ENCODE measurements at places on chromosomes 13 and 19.

- no peak for DNase-seq
Measured at GRCh38 chr19:38722947-38723605, 21.2 kb downstream of the CAPN12 start.

DNA sequence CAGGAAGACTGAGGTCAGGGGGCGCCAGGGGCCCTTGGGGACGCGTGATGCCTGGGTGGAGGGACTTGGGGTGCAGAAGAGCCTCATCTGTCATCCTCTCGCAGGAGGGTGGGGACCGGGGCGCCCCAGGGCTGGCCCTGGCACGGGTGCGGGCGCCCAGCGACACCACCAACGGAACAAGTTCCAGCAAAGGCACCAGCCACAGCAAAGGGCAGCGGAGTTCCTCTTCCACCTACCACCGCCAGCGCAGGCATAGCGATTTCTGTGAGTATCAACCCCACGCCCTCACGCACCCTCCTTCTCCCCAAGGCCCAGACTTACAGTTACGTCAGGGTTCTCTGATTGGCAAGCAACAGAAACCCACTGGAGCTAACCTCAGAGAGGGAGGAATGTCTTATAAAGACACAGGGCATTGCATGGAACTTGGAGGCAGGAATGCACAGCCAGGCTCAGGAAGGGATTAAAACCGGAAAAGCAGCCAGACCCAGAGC lies 29.4 kb downstream of the MARK4 start:
- DNase-seq: no peak

DNA sequence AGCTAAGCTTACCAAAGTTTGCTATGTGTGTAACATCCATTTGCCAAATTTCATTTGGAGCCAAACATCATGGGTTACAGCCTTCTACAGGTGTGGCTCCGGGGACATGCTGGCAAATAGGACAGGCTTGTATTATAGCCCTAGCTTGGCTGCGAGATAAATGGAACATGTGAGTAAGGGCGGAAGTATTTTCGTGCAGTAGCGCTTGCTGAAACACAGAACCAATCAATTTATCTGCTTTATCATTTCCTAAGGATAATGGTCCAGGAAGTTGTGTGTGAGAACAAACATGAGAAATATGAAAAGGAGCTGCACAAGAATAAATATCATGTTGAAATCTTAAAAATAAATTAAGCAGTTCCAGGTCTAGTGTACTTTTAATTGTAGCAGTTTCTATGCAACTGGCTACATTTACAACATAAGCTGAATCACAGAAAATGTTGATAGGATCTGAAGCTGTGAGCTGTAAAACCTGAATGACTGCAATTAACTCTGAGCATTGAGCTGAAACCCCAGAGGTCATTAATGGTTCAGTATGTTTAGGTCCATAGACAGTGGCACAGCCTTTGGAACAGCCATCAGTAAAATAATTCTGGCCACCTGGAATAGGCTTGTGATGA lies 22.2 kb upstream of the ZNF100 start:
- no peak for DNase-seq

DNA sequence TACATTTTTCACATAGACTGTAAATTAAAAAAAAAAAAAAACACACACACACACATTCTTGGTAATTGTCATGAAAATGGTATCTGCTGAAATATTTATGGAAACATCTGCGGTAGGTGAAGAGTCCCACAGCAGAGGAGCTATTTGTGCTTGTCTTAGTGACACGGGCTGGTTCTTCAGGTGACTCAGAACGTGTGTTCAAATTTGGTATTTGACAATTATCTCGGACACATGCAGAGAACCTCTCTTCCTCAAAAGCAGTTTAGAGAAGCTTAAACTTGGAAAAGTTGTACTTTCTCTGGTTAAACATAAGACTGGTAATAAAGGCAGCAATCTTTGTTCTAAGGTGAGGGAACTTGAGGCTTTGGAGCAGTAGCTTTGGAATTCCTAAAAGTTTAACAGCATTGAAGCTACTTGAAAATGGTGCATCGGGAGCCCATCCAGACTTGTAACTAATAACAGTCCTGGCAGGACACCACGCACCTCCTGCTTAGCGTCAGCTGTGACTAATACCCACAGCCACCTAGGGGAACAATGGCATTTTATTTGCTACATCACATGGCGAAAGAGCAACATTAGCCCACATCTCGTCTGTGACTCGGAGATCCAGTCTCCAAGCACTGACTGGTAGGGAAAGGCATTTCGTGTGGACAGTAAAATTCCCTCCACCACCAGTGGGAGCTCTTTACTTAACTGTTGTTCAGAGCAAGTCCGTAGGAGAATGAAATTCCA lies 1505.1 kb upstream of the SLC10A2 start:
- DNase-seq: no peak

DNA sequence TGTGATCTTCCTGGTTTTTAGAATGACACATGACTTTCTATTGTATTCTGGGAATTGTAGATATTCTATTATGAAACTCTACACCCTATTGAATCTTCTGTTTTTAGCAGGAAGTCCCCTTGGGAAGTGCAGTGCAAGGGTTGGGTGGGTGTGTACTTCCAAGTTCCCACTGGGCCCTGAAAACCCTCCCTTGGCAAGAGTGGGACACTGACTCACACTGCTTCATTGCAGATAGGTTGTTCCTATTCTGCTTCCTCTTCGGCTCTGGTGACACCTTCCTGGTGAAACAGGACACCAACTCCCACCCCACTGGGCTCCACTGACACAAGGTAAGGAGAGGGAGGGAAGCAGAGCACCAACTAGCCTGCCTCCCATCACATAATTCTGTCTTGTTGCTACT lies 121.8 kb downstream of the KCTD12 start:
- DNase-seq: no peak

GRCh38 chr13:99548448-99548847 lies 47.2 kb downstream of the TM9SF2 start:
- DNase-seq: no peak

- no peak for DNase-seq
Measured at GRCh38 chr19:23437901-23438300, 42.6 kb upstream of the ZNF91 start.

GRCh38 chr19:50778906-50779430 lies 8.7 kb downstream of the GPR32 start:
- DNase-seq: no peak

GRCh38 chr13:26377038-26377437 lies 123.1 kb downstream of the CDK8 start:
- no peak for DNase-seq

DNA sequence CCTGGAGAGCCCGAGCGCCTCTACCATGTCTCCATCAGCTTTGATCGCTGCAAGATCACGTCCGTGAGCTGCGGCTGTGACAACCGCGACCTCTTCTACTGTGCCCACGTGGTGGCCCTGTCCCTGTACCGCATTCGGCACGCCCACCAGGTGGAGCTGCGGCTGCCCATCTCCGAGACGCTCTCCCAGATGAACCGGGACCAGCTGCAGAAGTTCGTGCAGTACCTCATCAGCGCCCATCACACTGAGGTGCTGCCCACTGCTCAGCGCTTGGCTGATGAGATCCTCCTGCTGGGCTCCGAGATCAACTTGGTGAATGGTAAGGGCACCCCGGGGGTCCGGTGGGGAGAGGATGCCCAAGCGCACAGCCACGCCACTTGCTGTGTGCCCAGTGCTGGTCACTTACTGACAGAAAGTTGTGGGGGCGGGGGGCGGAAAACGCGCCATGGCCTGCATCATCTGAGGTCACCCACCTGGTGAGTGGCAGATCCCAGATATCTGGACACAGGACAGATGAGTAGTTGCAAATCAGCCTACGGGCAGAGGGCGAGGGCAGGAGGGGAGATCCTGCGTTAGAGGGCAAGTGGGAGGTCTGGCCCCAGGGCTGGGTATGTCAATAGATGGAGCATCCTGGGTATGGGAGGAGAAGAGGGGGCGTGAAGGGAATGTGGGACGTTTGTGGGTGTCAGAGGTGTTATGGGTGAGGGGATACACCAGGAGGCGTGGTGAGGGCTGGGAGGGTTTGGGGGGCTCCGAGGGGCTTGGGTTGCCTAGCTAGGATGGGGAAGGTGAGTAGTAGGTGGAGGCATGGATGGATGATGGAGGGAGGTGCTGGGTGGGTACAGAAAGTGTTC lies 9.8 kb downstream of the ZSWIM4 start:
- no peak for DNase-seq

DNA sequence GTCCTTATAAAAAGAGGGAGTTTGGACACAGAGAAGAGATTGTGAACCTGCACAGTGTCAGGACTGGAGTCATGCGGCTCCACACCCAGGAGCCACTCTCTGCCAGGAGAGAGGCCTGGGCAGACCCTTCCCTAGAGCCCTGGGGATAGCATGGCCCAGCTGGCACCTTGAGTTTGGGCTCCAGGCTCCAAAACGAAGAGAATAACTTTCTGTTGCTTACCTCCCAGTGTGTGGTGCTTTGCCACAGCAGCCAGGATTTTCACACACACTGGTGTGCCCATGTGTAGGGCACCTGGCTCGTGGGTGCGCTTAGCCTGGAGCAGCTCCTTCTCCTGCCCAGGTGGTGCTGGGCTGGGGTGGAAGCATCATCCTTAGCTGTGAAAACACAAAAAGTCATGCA lies 344.3 kb downstream of the TEX29 start:
- no peak for DNase-seq

DNA sequence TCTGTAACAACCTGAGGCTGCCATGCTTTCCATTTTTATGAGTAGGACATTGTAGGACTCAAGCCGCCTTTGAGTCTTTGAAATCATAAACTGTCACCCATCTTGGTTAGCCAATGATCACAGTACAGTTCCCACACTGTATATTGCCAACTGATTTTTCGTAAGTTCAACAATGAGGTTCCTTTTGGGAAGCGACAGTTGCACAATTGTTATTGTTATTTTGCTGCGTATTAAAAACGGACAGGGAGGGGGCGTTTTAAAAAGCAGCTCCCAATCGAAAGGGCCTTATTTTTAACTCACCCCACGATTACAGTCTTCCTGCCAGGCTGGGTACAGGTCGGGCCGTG lies 601 bp downstream of the SLC46A3 start:
- no peak for DNase-seq

GRCh38 chr19:13010992-13011652 lies 15.8 kb downstream of the NFIX start:
- DNase-seq: no peak

DNA sequence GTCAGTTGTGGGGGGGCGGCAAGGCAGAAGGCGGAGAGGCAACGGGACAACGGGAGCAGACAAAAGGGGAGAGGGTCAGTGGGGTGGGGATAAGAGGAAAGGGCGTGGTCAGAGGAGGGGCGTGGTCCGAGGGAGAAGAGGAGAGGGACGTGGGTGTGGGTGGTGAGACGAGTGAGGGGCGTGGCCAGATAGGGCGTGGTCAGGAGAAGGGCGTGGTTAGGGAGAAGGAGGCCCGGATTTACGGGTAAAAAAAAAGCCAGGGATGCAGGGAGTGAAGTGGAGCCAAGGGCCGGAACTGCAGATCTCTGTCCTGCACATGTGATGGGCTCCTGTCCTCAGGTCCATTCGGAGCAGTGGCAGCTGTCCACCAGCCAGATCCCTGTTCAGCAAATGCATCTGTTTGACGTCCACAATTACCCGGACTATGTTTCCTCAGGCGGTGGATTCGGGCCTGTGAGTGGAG lies 21.5 kb downstream of the CPT1C start:
- DNase-seq: no peak

GRCh38 chr19:48194041-48194843 lies 23.8 kb downstream of the ZSWIM9 start:
- DNase-seq: peak; percentile 22

GRCh38 chr19:2700660-2701360 lies 1.7 kb downstream of the GNG7 start:
- no peak for DNase-seq

GRCh38 chr19:2524840-2525723 lies 49.2 kb downstream of the GADD45B start:
- no peak for DNase-seq

DNA sequence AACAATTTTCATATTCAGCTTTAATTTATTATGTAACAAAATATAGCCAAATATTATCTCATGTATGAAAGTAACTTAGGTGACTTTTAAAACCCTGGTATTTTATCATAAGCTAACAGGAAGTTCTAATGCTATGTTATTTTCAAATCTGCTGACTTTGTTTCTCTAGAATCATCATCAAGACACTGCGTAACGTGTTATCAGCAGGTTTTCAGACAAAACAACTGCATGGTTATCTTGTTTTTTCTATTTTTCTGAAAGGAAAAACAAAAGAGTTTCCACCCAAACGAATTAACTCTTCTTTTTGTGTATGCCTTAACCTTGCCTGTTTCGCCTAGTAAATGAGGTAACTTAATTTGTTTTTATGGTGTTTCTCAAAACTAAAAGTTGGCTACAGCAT lies 156.3 kb downstream of the TBC1D4 start:
- no peak for DNase-seq

DNA sequence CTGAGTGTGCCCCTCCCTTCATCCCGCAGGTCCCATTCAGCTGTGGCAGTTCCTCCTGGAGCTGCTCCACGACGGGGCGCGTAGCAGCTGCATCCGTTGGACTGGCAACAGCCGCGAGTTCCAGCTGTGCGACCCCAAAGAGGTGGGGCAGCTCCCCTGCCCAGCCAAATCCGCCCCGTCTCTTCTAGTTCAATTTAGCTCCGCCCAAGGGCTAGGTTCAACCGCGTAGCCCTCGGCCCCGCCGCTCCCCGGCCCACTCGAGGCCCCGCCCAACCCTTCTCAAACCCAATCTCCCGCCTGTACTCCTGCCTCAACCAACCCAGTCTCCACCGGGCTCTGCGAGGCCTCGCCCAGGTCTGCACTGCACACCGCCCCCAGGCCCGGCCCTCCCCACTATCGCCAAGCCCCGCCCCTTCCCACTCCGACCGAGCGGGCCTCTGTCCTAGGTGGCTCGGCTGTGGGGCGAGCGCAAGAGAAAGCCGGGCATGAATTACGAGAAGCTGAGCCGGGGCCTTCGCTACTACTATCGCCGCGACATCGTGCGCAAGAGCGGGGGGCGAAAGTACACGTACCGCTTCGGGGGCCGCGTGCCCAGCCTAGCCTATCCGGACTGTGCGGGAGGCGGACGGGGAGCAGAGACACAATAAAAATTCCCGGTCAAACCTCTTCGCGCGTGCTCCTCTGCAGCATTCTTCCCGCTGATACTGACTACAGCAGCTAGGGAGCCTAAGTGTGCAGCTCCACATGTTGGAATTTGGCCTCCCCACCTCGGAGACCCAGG lies 2.9 kb downstream of the ETV2 start:
- peak; percentile 93 for DNase-seq

- DNase-seq: no peak
Measured at GRCh38 chr19:21581646-21582240, 76.3 kb downstream of the ZNF429 start.

DNA sequence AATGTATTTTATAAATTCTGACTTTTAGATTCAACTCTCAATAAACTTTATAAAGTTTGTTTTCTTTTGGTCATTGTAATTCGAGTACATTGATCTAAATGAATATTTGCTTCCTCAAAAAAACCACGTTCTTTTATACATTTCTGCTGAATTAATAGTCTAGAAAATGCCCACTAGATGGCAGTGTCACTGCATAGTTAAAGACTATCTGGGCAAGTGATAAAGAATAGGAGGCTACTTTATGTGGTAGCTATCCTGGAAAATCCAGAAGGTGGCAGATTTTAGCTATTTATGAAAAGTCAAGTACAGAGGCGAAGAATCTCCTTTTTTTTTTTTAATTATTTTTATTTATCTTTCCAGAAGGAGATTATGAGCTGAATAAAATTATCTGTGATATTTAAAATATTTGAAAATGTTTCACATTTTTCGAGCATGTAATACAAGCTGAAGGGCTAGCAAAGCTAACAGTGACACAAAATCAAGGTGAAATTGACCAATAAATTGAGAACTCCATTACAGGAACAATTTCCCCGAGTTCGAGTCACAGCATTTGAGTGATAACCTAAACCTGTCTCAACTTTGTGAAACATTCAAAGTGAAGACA lies 221.8 kb downstream of the OLFM4 start:
- no peak for DNase-seq
